ENCODE measurements at places on chromosomes 1 and 21.

DNA sequence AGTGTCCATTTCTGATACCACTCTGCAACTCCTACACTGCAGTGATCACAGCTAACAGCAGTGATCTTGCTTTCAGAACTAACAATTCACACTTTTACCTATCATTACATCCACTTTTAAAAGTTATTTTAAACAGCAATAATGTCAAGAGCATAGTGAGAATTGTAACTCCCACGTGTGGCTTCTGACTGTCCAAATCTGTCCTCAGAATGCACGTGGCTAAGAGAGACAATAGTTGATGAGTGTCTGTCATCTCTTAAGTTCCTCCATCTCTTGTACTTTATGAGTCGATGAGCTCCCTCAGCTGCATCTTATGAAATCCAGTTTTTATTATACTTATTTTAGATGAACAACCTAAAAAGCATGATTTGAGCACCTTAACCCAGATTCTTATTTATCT, 16.5 kb upstream of the CFHR5 start:
- no peak overlapping the region for H3K4me3 ChIP-seq
- no peak for ATAC-seq
- H3K27me3 ChIP-seq, result no peaks in the 10 kb centered on the region
- H3K36me3 ChIP-seq, result no peaks in the 10 kb centered on the region

DNA sequence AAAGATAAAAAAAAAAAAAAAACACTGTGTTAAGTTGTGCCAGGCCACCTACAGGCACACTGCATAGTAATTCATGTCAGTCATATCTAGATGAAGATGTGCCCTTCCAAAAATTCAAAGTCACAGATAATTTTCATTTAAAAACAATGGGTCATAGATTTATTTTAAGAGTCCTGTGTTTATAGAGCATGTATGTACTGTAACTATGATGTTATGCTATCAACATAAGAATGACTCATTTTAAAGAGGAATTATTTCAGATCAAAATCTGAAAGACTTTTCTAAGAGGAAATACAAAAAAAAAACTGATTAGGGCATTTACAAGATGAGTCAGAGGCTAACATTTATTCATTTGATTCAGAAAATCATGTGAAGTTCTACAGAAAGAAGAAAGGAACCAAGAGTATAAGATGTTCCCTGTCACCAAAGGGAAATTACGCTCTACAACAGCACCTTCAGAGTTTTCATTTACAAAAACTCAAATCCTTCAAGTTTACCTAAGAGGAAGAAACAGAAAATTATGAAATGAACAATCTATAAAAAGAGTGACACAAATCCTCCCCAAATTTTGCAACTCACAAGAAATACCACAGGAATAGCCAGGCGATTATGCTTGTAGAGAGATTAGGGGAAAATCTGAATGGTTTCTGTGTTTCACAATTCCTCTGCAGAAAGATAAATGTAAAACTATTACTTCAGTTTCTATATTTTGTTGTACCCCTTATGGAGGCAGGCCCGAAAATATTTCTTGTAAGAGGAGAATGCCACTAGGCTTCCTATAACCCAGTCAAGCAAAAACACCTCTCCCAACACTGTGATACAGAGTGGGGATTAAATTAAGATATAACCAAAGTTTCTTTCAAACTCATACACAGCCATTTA, 13.8 kb downstream of the TP53BP2 start:
- no peak overlapping the region for H3K27ac ChIP-seq
- no peaks in the 10 kb centered on the region for H3K27me3 ChIP-seq

DNA sequence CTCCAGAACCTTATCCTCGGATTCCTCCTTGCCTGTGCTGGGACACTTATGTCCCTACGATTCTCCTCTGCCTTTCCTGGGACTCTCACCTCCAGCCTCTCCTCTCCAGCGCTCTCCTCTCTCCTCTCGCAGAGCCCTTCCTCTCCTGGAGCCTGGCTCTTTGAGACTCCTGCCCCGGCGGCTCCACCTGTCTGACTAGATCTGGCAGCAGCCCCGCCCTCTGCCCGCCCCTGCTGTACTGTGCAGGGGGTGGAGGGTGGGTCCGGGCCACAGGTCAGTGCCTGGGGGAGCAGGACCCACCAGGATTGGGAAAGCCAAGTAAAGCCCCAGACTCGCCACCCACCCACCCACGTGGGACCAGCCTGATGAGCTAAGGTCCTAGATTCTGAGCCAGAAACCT, 1.6 kb downstream of the ELOVL1 start:
- peaks cover 46% of the 10 kb centered on the region for H3K4me1 ChIP-seq
- peak overlapping the region; percentile 86 for H3K27ac ChIP-seq
- peak overlapping the region; percentile 90 for H3K4me3 ChIP-seq
- peaks cover 47% of the 10 kb centered on the region for H3K36me3 ChIP-seq

- no peak for ATAC-seq
- peaks cover 17% of the 10 kb centered on the region for H3K4me1 ChIP-seq
- H3K27ac ChIP-seq, result no peak overlapping the region
- H3K36me3 ChIP-seq, result no peaks in the 10 kb centered on the region
Observed at GRCh38 chr1:29237852-29238619, 1.7 kb downstream of the PTPRU start.
